Uterus (tissue), 4 donors: ENCODE measurements at places on chromosomes 5 and 9. TPM values are rescaled to one million over a fixed set of nuclear protein-coding genes. Genes with fewer than 3 reads are reported as not detected.

FAM221B gene
- total RNA-seq = not detected

QRFP gene
- not detected for total RNA-seq

THBS4 gene
- 6.7 TPM for total RNA-seq

DNA sequence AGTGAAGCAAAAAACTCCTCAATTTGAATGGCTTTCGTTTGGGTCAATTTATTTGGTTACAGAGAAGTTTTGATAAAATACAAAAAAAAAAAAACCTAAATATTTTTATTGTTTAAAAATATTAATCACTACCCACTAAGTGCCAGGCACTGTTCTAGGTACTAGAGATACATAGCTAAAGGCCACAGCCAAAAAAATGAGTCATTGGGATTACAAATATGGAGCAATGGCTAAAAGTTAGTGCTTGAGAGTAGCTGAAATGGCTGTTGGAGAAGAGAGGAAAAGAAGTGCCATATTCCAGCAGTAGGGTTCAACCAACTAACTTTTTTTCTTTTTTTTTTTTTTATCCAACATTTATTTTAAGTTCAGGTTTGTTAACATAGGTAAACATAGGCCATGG lies 130.1 kb upstream of the PTGER4 start:
- no peak for DNase-seq

DNA sequence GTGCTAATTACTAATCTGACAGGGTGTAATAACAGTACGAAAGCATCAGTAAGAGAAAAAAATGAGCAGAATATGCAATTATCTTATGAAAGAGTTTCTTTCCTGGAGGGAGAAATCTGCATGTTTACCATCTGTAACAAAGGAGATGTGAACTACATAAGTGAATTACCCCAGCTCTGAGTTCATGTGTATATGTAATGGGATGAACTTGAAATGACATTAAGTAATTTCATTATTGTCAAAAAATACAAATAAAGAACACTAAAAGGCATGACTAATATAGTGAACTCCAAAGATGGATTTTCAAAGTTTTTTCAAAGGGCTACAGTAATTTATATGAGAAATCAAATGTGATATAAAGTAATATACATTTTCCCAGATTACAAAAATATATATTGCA lies 944.0 kb downstream of the MAT2B start:
- DNase-seq = no peak
